Body of pancreas (tissue), 4 donors: ENCODE measurements at places on chromosomes 12 and 14.
A peak's percentile ranks its signal among the peaks of the same experiment; 100 is the strongest.

GRCh38 chr14:53304726-53305381 lies 151.7 kb upstream of the DDHD1 start:
- no peak for DNase-seq

GRCh38 chr14:74219277-74220205 lies 19.7 kb upstream of the VSX2 start:
- no peak for DNase-seq

GRCh38 chr12:116545936-116546335 lies 13.2 kb upstream of the MAP1LC3B2 start:
- DNase-seq, result no peak

DNA sequence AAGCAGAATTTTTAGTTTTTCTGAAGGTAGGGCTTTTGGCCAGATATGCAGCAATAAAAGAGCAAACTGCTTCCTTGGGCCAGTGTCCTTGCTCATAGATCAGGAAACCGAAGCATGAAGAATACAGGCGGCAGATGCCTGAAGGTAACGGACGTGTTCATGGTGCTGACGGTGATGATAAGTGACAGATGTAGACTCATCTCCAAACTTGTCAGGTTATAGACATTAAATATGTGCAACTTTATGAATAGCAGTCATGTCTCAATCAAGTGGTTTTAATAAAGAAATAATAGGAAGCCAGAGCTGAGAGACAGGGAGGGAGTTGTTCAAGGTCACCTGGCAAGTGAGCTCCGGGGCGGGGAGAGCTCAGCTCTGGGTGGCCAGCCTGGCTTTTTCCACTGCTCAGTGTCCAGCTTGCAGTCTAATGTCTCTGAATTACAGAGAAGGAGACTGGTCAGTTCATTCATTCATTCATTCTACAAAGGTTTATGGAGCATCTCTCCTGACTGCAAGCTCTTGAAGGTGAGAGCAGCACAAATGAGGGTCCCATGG lies 1.0 kb downstream of the SERPINA5 start:
- peak; percentile 74 for DNase-seq

GRCh38 chr14:95365401-95365800 lies 45.7 kb upstream of the CLMN start:
- no peak for DNase-seq

DNA sequence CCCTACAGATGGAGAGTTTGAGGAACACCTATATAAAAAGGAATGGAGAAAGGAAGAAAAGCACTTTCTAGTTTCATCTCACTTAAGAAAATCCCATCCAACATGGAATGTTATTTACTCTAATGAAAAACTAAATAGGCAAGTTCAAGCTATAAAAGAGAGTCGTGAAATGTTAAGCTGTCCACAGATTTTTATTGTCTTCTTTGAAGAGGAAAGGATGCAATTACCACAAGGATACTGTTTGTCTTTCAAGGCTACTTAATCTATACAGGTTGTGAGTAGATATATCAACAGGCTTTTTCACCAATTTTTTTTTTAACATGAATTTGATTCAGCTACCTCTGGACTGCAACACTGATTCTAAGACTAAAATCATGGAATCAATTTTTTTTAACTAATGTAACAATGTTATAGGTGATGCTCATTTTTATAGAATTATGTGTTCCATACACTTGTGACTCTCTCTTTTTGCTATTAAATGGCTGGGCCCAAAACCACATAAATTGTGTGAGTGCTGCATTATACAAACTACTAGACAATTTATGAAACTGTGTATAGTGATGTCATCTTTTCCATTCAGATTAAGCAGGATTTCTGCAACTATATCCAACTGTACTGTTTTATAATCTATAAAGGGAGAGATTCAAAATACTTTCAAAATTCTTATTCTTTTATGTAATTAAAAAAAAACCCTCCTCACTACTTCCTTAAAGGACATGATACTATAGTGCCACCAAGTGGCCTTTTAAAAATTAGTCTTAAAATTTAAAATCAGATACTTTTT lies 26.8 kb upstream of the BMAL2 start:
- DNase-seq, result no peak

- no peak for DNase-seq
Observed at GRCh38 chr14:102390064-102390855, 27.5 kb downstream of the TECPR2 start.

DNA sequence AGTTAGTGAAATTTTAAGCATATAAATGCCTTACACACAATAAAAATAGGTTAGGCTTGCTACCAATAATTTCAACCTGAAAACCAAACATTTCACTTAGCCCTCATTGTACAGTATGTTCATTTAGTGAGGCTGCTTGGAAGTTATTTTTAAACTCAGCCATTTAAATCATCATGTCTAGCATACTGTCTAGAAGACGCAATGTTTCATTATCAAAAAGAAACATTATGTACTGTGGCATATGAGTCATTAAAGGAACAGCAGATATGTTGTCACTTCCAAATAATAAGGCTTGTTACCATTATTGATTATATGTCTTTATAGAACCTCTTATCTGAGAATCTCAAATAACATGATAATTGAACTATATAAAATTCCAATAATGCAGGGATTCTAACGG lies 304.7 kb downstream of the RMST start:
- no peak for DNase-seq

- DNase-seq, result no peak
Observed at GRCh38 chr12:54708826-54709225, 60.7 kb upstream of the DCD start.

GRCh38 chr12:87812681-87813080 lies 216.5 kb downstream of the C12orf50 start:
- no peak for DNase-seq

- no peak for DNase-seq
Observed at GRCh38 chr12:96343347-96343954, 56.8 kb downstream of the CDK17 start.

- DNase-seq, result peak; percentile 82
Observed at GRCh38 chr14:22570132-22570949, 18.7 kb downstream of the DAD1 start.

GRCh38 chr12:71011261-71011660 lies 90.7 kb upstream of the PTPRR start:
- no peak for DNase-seq
